GM23338 (cell line): ENCODE measurements at places on chromosomes 2 and 18. TPM values are rescaled to one million over a fixed set of nuclear protein-coding genes. Genes with fewer than 3 reads are reported as not detected.
A peak's percentile ranks its signal among the peaks of the same experiment; 100 is the strongest.

- DNase-seq, result peak; percentile 16
Observed at GRCh38 chr18:48263914-48264902, 145.0 kb downstream of the ZBTB7C start.

DNA sequence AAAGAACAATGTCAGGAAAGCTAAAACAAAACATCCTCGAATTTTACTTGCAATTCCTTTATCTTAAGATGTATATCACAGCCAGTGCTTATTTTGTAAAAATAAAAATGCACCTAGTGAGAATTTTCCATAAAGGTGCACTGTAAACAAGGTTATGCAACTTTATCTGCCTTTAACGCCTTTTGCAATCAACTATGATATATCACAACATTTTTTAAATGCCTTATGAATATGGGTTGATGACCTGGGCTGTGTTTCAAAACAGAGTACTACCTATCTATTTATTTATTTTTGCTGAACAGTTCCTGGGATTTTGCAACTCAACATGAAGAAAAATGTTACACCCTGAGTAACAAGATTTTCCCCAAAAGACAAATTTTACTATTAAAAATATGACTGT is 869.8 kb downstream of the CPS1 start:
- no peak for DNase-seq

DNA sequence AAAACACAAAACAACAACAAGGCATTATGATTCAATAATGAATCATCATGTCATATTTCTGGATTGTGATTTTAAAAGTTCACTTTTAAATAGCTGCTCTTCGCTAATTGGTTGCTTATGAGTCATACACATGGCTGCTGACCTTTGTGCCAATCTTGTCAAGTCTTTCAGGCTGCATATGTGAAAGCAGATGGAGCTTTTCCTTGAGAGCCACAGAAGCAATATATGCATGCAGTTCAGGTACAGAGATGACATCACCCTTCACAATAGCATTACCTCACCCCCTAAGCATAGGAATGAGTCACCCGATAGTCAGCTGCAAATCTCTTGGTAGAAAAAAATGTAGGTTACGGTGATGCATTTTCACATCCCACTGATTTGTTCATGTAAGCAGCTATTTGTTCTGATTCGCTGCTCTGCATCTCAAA is 27.2 kb downstream of the EIF2AK3 start:
- DNase-seq, result peak; percentile 83

GRCh38 chr2:113276761-113277425 is 1.8 kb downstream of the PAX8 start:
- peak; percentile 80 for DNase-seq

- peak; percentile 57 for DNase-seq
Observed at GRCh38 chr2:29114946-29115609, at the start of gene CLIP4. Gene CLIP4, plus strand, starts transcription at chr2:29115415. Its CDS starts 5,974 bp downstream, at chr2:29121389.

- no peak for DNase-seq
Observed at GRCh38 chr2:201157694-201158093, 25.2 kb upstream of the CASP10 start.

DNA sequence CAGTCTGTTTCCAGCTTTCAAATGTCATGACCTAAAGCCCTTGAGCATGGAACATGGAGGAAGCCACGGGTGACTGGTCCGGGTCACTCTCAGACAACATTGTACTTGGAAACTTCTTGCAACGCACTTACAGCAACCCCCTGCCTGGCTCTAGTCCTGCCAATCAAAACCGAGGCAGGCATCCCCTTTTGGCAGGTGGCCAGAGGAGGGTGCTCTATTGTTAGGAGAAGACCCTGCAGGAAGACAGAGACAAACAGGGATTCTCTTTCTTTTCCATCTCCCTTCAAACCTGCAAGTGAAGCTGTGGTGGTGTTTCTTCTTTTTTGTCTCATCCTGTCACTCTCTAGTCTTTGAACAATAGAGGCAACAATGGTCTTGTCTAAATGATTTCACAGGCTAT is 667.2 kb downstream of the ZEB2 start:
- peak; percentile 68 for DNase-seq

- no peak for DNase-seq
Observed at GRCh38 chr2:196591621-196592022, 47.9 kb upstream of the CCDC150 start.

- DNase-seq, result no peak
Observed at GRCh38 chr18:9405130-9405529, 70.2 kb upstream of the RALBP1 start.

DNA sequence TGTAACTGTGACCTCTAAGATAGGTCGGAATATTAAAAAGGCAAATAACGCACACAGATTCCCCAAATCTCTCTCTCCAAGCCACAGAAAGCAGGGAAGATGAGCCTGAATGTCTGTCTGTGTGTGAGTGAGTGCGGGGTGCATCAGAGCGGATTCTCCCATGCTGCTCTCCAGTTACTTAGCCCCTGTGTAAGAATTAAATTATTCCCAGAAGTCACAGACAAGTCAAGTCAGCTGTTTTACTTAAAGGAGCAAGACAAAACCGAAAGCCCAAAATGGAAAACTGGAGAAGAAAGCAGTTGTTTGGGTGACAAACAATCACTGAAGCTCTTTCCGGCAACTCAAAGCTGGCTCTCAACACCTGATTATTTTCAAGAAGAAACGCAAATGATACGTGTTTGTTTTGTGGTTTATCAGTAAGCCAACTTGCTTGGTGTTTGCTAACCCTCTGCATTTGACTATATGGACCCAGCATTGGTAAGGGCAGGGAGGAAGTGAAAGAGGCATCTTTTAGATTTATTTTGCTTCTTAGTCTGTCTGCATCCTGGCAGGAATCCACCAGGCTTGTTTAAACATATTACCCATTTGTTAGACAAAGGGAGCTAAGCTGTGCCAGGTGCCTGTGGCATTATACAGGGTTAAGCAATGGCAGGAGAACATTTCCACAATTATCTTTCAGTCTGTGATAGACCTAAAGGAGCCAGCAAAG is 121.5 kb upstream of the CREB1 start:
- DNase-seq, result no peak

- DNase-seq, result no peak
Observed at GRCh38 chr2:86525421-86526340, 37.6 kb downstream of the CHMP3 start.

GRCh38 chr18:62788876-62789275 is 73.5 kb downstream of the PHLPP1 start:
- no peak for DNase-seq

DNA sequence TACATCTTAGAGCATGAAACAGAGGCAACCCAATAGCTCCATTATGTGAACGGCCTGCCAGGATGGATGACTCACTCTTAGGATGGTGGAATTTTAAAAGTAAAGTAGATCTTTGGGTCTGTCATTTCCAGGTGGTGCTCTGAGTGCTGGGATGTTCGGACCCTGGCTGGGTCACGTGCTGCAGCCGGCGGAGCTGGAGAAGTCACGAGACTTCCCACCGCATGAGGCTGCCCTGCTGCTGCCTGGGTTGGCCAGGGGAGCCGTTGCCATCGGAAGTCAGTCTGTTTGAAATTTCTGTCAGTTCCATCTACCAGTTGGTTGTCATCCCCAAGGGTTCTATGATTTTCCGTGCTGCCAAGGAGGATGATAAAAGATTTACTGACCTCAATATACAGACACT is 93.3 kb upstream of the ALKAL2 start:
- no peak for DNase-seq

DNA sequence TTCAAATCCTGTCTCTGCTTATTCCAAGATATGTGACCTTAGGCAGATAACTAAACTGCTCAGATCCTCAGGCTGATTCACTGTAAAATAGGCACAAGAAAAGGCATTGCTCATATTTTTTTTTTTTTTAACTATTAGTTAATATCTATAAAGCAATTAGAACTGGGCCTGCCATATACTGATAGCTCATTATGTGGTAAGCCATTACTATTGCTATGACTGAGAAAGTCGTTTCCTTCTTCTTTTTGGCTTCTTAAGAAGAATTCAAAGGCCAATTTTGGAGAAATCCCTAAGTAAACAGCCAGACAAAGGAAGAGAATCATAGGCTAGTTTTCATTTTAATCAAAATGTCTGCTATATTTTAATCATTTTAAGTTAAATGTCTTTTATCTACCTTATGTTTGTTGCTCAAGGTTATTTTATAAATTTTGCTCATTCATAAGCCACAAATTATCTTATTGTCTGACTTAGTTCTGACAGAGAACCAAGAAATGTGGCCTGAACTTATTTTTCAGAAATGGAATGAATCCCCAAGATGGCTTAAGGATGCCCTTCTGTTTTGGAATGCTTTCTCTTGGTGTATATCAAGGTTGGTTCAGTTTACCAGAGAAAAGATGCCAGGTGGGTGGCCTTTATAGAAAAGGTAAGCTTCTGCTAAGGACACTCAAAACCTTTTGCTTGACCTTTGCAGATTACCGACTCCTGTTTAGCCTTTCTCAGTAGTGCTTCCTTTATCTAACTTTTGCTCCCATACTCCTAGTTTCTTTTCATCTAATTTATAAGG is 21.3 kb upstream of the VRK2 start:
- DNase-seq, result no peak

DNA sequence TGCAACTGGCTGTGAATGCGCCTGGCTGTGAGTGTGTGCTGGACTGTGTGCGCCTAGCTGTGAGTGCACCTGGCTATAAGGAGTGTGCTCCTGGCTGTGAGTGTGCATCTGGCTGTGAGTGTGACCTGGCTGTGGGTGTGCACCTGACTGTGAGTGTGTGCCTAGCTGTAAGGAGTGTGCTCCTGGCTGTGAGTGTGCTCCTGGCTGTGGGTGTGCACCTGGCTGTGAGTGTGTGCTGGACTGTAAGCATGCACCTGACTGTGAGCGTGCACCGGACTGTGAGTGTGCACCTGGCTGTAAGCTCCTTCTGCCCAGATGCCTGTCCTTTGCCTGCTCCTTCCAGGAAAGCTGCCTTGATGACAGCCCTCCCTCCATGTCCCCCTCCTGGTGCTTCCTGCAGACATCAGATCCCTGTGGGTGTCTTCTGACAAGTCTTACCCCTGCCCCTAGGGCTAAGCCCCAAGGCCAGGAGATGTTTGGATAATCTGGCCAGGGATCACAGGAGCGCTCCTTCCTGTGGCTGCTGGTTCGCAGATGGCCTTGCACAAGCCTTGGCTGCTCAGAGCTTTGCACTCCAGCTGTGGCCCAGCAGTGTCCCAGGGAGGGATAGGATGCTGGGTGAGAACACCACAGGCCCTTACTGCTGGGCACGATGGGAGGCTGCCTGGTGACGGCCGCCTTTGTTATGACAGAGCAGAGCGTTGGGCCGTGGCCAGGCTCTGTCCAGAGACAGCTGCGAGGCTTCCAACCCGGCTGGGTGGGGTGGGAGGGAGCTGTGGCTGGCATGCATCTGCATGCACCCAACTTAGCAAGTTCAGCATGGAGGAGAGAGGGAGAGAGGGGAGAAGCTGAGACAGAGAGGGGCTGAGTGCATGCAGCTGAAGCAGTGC is 89.9 kb downstream of the GLI2 start:
- DNase-seq, result no peak

DNA sequence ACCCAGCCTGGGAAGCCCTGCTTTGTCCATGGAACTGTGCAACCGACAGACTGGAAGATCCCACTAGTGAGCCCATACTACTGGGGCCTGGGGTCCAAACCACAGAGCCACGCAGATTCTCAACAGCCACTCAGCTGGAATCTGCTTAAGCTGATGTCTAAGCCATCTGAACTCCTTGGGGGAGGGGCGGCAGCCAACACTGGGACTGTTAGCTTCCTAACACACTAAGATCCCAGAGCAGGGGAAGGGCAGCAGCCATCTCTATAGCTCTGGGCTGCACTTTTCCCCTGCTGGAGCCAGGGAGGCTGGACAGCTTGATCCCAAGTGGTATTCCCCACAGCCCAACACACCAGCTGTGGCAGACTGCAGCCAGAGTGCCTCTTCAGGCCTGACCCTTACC is 118.3 kb downstream of the RPRM start:
- DNase-seq, result peak; percentile 14

DNA sequence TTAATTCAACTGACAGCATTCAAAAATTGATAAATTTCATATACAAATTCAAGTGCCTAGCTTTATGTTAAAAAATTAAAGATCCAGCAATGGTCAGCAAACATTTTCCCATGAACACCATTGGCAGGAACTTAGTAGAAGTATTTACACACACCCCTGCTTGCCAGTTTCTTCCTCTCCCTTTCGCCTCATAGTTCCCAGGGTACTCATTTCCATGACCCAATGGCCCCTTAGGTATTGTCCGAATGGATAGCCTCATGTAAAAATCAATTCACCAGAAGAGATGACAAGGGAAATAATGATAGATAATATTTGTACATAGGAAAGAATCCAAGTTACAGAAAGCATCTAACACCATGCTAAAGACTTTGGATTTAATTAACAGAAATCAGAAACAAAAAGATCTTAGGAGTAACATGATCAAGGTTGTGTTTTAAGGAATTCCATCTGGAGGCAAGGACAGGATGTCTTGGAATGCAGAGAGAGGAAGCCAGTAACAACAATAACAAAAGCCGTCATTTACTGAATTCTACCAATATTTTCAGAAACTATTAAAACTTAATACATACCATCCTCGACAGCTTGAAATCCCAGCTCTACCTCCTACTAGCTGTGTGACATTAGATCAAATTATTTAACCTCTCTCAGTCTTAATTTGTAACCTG is 423.0 kb downstream of the IRS1 start:
- peak; percentile 12 for DNase-seq

DNA sequence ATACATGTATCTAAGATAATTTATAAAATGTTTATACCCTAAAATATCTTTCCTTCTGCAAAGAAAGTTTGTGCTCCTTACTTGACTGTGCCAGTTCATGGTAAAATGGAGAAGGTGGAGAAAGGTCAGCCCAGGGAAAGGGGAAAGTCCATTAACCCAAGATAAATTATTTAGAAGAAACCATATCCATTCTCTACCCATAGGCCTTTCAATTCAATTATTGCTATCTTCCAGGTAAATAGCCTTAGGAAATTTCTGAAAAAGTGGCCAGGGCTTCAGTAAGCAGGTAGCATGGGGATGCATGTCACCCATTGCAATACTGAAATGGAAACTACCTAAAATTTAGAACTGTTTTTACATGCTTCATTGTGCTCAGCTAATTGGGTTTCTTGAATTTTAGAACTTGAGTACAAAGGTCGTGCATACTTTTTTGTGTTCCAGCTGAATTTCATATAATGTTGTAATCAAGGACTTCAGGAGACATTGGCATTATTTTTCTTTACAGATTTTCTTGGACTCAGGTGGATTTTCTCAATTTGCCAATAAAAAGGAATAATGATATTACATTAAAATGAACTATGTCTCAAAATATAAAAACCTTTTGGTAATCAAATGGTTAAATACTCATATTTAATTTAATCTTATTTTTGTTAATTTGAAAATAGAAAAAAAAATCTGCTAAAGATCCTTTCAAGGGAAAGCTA is 124.9 kb downstream of the CSRNP3 start:
- no peak for DNase-seq

GRCh38 chr18:45324495-45325113 is 290.7 kb upstream of the SLC14A2 start:
- peak; percentile 38 for DNase-seq

- DNase-seq, result no peak
Observed at GRCh38 chr2:3789256-3789655, 85.9 kb downstream of the DCDC2C start.

- no peak for DNase-seq
Observed at GRCh38 chr2:68767031-68767961, 32.7 kb downstream of the ARHGAP25 start.

Gene DCDC2C
- polyA plus RNA-seq, result 0.45 and 0.50 TPM in 2 replicates

Gene PARD3B
- polyA plus RNA-seq, result 3.1 and 4.4 TPM in 2 replicates

Gene B3GNT7
- polyA plus RNA-seq, result 44.2 and 47.1 TPM in 2 replicates

Gene ZNF514
- 8.3 and 9.3 TPM in 2 replicates for polyA plus RNA-seq

Gene GYPC
- 29.7 and 31.2 TPM in 2 replicates for polyA plus RNA-seq

Gene DUSP19
- polyA plus RNA-seq, result 1.9 TPM in 2 replicates

Gene RAB31
- polyA plus RNA-seq, result 34.0 and 46.1 TPM in 2 replicates

Gene ARMC9
- polyA plus RNA-seq, result 24.4 and 29.2 TPM in 2 replicates
